Hippocampal formation (tissue), 2 donors: ENCODE measurements at places on chromosomes 4 and X.

- DNase-seq: no peak
These were observed 29.9 kb downstream of the ZDHHC9 start for GRCh38 chrX:129813662-129814368.

GRCh38 chr4:186554914-186555827 lies at the start of gene MTNR1A:
Gene MTNR1A (minus strand): TSS chr4:186555567. CDS start chr4:186555365, 202 bp downstream.
- no peak for DNase-seq

DNA sequence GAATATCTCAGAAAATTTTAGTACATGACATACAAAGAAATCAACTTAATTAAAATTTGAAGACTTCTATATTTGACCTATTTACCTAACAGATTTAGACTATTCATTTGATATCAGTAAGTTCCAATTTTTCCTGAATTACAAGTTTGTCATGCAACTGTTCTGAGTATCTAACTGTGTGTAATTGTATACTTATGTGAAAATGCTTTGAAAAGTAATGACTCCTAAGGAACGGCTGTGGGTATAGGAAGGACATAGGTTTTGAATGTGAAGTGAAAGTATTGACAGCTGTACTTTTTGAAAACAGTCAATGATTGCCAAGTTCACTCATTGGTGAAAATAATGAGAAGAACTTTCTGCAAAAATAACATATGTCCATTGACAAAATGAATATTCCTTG lies 2.9 kb downstream of the GRIA2 start:
- no peak for DNase-seq

GRCh38 chr4:189660722-189661360 lies 279.8 kb upstream of the FRG1 start:
- no peak for DNase-seq

- DNase-seq: no peak
These were observed 415.4 kb downstream of the SPRY1 start for GRCh38 chr4:123812066-123812390.
